ENCODE measurements at places on chromosomes 2 and 18.

DNA sequence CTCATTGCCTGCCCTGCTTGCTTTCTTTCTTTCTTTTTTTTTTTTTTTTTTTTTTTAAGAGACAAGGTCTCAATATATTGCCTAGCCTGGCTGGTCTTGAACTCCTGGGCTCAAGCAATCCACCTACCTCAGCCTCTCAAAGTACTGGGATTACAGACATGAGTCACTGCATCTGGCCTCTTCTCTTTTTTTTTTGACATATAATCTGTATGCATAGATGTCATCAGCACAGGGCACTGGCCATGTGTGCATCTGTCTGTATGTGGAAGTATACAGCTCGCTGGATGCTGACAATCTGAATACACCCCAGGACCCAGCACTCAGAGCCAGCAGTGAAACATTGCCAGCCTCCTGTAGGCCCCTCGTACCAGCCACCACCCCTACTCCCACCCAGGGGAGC is 49.5 kb downstream of the TFCP2L1 start:
- no peak for DNase-seq

DNA sequence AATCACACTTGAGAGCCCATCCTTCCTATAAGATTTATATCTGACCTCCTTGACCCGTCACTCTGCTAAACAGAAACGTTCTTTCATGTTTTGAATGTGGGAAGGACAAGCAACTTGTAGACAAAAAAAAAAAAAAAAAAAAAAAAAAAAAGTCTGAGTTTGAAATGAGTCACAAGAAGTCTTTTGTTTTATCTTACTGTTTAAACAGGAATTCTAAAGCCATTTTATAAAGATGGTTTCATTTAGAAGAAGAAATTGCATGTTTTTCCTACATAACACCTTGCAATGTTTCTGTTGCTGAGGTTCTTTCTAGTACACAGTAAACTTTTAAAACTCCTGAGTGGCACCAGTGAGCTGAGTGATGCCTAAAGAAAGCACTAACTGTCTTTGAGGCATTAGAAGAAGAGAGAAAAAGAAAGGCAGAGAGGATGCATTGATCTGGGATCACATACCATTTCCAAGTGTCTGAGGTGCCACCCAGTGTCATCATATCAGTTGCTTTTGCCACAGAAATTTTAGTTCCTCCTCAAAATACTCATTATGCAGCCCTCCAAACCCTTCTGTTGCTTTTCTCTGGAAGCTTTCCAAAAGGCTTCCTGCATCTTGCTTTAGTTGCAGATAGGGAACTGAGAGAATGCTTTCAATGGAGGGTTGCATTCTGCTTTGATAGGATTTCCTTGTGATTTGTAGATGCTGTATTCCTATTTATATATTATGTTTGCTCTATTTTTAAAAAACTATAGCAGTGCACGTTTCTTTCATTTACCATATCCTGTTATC is 69.1 kb downstream of the ACVR2A start:
- no peak for DNase-seq

- DNase-seq = no peak
Observed at GRCh38 chr2:1806254-1806653, 61.9 kb upstream of the PXDN start.

DNA sequence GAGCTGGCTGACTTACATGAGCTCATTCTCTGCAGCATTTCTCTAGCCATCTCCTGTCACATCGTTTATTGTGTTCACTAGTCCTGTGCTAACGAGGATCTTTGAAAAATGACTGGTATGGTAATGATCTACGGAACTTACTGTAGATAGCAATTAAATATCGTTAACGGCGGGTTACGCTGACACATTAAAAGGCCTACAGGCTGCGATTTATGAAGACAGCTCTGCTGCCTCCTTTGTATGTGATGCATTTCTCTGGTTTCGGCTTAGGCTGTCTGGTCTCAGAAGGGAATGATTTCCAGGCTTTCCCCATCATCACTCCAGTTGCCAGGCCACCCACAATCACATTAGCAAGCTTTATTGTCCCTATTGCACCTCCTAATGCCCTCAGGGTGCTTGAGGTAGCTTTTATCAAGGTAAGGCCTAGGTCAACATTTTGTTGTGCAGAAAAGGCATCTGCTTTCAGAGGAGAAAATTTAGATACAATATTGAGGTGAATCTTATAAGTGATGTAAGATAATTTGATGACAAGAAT is 284.4 kb downstream of the SOX11 start:
- no peak for DNase-seq

DNA sequence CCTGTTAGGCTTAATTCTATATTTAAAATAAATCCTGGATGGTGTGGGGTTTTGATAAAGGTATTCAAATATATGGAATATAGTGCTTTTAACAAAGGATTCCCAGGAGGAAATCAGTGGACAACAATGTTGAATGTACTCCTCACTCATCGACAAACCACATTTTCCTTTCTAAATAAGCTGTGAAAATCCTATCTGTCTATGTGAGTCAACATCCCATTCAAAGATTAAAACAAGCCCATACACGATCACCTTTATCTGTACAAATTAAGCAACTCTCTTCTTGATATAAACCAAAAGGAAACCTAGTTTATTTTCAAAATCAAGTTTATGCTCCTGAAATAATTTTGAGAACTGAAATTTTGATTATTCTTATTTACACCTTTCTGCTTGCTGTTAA is 153.4 kb downstream of the ERBB4 start:
- no peak for DNase-seq

GRCh38 chr2:85429924-85430289 is 11.4 kb downstream of the SH2D6 start:
- no peak for DNase-seq

DNA sequence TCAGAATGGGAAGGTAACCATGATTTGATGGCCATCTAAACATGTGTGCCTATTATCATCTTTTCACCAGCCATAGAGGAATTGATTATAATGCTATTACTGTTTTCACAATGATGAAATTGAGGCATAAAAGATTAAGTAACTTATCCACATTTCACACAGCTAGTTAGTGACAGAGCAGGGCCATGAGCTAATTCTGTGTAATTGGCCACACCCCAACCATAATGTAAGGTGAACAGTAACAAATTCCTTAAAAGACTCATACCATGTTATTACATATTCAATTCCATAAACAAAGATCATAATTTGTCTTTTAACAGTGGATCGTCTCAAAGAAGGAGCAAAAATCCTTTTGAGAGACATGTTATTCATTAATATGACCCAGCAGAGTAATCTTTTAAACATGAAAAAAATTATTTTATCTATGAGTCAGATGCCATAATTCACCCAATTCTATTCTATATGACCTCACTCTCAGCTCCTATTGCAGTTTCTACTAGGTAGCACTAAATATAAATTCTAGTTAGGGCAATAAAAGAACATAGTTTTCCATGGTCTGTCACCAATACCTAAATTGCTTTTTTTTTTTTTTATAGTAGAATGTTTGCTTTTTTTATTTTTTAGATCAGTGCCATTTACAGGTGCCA is 475.8 kb upstream of the SLC39A10 start:
- no peak for DNase-seq

- DNase-seq = no peak
Observed at GRCh38 chr2:73975731-73976130, 9.0 kb upstream of the TET3 start.

DNA sequence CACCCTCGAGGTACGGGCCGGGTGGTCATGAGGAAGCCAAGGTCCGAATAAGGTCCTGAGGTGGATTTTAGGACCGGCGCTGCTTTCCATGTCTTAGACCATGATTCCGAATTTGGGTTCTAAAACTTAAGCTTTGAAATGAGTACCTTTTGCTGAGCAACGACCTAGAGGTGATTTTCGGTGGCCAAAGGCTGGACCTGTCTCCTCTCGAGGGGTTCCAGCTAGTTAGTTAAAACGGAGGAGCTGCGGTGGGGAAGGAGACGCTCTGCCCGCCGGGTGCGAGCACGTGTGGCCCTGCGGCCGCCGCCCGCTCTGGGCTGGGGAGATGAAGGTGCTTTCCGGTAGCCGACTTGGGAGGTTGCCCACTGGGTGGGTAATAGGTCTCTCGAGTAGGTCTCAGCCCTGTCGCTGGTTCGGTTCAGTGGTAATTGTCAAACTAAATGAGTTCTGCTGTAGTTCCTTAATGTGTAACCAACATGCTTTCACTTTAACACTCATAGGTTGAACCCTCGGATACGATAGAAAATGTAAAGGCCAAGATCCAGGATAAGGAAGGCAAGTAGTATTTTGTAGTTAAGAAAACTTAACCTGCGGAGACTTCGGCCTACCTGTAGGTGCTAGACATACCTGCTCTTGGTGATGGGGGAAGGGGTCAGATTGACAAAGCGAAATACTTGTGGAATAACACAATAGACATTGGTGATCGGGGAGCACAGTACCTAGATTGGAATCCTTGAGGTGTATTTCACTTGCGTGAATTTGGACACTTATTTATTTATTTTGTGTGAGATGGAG is 572 bp downstream of the RPS27A start:
- DNase-seq = peak; percentile 11

Data from hepatic stellate cell (primary cell).